ENCODE measurements at places on chromosomes 3 and 15.

DNA sequence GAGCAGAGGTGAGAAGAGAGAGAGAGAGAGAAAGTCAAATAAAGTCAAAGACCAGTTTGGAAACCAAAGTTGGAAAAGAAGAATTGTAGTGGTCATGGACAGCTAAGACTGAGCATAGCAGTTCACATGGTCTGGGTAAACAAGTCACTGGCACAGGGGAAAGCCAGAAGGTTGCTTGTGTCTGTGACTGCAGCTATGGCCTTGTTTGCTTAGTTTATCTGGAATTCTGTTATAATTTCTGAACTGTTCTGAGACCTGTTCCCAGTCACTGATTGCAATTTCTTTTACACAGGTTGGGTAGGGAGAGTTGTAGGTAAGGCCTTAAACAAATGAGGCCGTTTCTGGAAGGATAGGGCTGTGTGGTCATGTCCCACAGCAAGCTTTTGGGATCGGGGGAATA is 43.4 kb upstream of the MYZAP start:
- DNase-seq = no peak

DNA sequence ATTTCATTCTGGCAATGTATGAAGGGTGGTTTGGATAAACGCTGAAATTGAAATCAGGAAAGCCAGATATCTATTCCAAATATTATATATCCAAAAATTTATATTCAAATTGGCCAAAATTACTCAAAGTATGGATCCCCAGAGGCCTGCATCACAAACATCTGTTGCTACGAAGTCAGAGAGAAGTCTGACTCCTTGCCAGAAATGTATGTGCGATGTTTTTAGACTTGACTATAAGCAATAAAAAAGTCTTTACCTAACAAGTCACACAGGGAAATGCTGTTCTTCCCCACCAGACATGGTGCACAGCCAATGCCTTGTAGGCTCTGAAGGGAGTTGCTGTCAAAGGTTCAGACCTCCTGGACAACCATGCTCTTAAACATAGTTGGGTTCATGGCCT is 533.1 kb downstream of the OTOL1 start:
- no peak for DNase-seq

GRCh38 chr15:47726399-47726823 is 9.1 kb downstream of the SEMA6D start:
- DNase-seq = no peak

- no peak for DNase-seq
Measured at GRCh38 chr3:12981306-12982275, 91.6 kb downstream of the IQSEC1 start.

DNA sequence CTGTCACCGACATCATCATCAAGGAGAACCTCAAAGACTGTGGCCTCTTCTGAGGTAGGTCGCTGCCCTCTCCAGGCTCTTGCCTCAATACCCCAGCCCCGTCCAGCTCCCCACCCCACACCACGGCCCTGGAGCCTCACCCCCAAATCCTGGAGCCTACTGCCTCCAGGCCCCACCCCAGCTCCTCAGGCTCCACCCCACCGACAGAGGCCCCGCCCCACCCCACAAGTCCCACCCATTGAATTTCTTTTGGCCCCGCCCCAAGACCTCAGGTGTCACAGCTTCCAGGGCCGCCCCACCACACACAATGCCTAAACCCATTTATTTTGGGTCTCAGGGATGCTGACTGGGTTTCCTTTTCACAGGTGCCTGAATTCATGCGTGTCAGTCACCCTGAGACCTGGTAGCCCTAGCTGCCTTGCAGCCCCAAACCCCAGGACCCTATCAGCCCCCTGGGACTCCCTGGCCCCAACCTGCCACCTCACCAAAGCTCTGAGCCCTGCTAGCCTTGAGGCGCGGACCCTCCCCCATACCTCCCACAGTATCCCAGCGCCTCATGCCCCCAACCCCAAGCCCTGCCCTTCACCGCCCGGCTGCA is 3.6 kb downstream of the GNAT1 start:
- DNase-seq = no peak

DNA sequence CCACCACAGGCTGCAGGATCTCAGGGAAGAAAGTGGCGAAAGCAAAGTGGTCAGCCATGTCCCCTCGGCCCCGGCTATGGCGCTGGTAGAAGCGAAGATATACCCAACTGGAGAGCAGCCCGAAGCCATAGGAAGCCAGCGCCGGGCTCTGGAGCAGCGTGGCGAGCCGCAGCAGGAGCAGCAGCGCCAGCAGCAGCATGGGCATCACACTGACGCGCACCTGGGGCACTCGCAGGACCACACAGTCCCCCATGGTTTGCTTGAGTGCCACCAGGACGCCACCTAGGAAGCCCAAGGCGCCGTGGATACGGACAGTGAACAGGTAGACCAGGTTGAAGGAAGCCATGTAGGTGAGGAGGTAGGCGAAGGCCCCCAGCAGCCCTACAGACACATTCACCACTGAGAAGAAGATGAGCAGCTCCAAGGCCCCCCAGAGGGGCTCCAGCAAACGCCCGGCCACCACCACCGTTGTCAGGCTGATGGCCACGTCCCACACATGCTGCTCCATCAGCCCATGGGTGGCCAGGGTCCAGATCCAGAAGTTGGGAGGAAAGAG is 888 bp downstream of the TMEM115 start:
- DNase-seq = no peak

All from stimulated activated CD8-positive, alpha-beta memory T cell treated with anti-CD3 and anti-CD28 coated beads, Interleukin-15, amount 100 ng/mL, for 24 hours (primary cell).